ENCODE measurements at places on chromosomes 4 and X. TPM values are rescaled to one million over a fixed set of nuclear protein-coding genes. Genes with fewer than 3 reads are reported as not detected.

ADGRA3 gene
- 41.9 TPM for polyA plus RNA-seq

BEX1 gene
- polyA plus RNA-seq = 0.66 TPM

CSAG2 gene
- not detected for polyA plus RNA-seq

LDB2 gene
- polyA plus RNA-seq = 180 TPM

ANKRD50 gene
- 21.2 TPM for polyA plus RNA-seq

HMX1 gene
- polyA plus RNA-seq = not detected

DGAT2L6 gene
- polyA plus RNA-seq = not detected

TMPRSS11A gene
- polyA plus RNA-seq = not detected

SLAIN2 gene
- 45.0 TPM for polyA plus RNA-seq

USP17L24 gene
- not detected for polyA plus RNA-seq

RLIM gene
- 25.0 TPM for polyA plus RNA-seq

MMRN1 gene
- polyA plus RNA-seq = not detected

MAGEC1 gene
- not detected for polyA plus RNA-seq

QRFPR gene
- polyA plus RNA-seq = not detected

SLC49A3 gene
- 0.11 TPM for polyA plus RNA-seq

PRDM8 gene
- 14.3 TPM for polyA plus RNA-seq

LRCH2 gene
- 6.1 TPM for polyA plus RNA-seq
